ENCODE measurements at places on chromosomes 6 and 20.

- no peak for DNase-seq
Measured at GRCh38 chr20:58701431-58702160, 9.0 kb downstream of the NPEPL1 start.

DNA sequence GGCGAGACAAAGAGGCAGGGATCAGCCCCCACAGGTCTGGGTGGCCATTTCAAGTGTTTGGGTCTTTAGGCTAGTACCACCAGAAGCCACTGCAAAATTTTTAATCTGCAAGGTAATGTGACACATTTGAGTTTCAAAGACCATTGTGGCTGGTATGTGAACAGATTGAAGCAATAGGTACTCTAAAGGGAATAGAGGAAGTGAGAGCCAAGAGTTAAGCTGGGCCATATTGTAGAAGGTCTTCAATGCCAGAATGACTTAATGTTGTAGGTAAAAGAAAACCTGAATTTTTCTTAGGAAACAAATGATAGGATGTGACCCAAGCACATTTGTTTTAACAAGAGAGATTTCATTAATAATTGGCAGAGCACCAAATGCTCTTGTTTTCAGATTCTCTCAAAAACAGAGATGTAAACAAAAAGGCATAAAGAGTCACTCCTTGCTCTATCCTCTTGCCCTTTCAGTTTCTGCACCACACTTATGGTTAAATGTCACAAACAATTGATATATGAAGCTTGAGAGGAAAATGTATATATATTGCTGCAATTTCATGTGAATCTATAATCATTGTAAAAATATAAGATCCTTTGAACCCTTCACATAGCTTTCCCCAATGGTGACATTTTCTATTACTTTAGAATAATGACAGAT lies 307.1 kb upstream of the PLN start:
- DNase-seq: no peak

DNA sequence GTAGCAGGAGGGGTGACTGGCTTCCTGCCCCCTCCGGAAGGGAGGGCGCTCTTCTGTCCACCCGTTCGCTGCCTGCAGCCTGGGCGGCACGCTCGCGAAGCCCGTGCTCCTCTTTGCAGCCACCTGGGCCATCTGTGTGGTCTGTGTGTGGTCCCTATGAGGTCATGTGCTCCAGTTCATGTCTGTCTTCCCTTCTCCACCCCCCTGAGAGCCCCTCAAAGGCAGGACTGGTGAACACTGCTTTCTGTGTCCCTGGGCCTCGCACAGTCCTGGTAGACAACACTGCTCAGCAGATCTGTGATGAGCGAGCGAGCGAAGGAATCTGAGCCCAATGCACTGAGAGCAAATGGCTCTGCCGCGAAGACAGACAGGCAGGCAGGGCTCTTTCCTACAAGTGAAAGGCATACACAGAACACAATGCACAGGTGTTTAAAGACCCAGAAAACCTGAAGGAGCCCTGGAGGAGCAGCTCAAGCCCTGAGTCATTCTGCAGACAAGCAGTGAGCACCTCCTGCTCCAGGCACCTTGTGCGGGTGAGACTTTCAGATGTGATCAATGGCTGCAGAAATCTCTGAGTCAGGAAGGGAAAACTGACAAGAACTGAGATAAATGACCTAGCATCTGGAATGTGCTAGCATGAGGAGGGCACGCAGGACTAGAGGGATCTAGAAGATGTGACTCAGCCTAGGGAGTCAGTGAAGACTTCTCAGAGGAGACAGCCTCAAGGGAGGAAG lies 27.1 kb downstream of the PPP1R3G start:
- DNase-seq: no peak

GRCh38 chr20:17559338-17559737 lies 10.5 kb upstream of the DSTN start:
- DNase-seq: no peak

DNA sequence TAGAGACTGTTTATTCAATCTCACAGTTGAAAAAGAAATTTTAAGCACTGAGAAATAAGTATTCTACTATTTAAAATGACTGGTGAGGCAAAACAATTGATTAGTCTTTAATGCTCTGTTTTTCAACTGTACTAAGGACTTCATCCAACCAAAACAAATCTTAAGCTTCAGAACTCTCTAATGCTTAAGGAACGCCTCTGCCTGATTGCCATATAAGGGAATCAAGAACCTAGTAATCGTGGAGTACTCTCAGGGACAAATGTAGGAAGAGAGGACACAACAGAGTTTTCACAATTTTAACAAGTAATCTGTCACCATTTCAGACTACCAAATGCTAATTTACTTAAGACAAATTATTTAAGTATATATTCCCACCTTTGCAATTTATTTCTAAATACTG lies 16.1 kb downstream of the FBXO30 start:
- DNase-seq: no peak

Measured in stimulated activated CD4-positive, alpha-beta T cell treated with anti-CD3 and anti-CD28 coated beads, Interleukin-15, amount 100 ng/mL, for 1 hour (primary cell).